Lower leg skin (tissue), 4 donors: ENCODE measurements at places on chromosomes 7 and 10. TPM values are rescaled to one million over a fixed set of nuclear protein-coding genes. Genes with fewer than 3 reads are reported as not detected.

ABLIM1 gene
- total RNA-seq, result 231 TPM

GRCh38 chr10:64286533-64286932 lies 765.3 kb downstream of the REEP3 start:
- no peak for DNase-seq

GRCh38 chr7:26477381-26477990 lies 185.8 kb downstream of the SNX10 start:
- DNase-seq, result no peak

DNA sequence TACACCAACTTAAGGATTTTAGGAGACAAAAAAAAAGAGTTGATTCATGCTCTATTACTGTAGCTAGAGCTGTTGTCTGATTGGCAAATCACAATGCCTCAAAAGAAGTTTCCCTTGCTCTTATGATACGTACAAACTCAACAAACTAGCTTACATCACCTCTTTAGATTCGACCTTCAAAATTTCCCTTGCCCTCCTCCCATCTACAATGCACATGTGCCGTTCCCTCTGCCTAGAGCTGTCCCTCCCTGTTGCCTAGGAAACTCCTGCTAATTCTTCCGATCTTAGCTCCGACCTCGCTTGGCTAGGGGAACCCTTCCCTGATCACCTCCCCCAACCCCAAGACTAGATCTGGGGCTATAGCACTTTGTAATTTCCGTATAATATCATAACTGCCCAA lies 55.4 kb downstream of the MAP3K8 start:
- DNase-seq, result peak; percentile 76

DNA sequence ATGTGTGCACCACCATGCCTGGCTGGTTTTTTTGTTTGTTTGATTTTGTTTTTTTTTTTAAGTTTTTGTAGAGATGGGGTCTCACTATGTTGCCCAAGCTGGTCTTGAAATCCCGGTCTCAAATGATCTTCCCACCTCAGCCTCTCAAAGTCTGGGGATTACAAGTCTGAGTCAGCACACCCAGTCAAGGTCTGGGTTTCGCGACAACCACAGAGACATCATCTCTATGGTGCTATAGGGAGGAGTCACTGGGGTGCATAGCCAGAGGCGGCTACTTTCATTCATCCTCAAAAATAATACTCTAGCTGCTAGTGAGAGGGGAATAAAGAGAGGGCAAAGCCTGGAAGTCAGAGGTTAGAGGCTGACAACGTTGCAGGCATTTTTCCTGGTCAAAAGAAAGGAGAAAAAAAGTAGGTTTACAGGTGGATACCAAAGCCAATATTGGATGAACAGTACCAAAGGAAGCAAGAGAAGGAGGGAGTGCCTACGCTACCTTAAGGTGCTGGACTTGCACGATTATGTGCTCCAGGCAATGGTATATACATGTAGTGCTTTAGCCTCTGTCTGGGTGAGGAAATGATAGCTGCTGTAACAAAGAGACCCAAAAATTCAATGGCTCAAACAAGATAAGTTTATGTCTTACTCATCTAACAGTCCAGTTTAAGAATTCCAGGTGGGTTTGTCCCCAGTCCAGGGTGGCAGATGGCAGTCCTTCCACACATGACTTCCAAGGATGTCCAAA lies 178.3 kb downstream of the SKIDA1 start:
- DNase-seq, result no peak
